ENCODE measurements at places on chromosomes 6 and 20.

DNA sequence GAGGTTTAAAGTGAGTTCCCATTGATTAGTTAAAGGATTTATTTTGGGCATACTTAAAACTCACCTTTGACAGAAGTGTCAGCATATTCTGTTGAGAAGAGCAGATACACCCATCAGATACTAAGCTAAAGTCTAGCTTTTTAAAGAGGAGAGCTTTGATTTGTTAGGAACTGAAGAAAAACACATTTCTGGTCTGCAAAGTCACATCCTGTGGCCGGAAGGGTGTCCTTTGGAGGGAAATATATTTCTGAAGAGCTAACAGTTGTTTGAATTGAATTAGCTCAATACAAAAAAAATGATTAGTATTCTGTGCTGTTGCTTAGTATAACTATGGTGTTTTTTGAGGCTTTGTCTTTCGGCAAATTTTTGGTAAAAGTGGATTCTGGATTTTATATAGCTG, 302.7 kb downstream of the RFPL4B start:
- H3K36me3 ChIP-seq, result no peaks in the 10 kb centered on the region
- no peak overlapping the region for H3K4me3 ChIP-seq
- no peak for DNase-seq
- peaks cover 2% of the 10 kb centered on the region for H3K4me1 ChIP-seq
- H3K27ac ChIP-seq, result no peak overlapping the region

GRCh38 chr20:4550740-4551139, 171.0 kb upstream of the PRND start:
- DNase-seq, result no peak
- H3K4me1 ChIP-seq, result no peaks in the 10 kb centered on the region
- no peaks in the 10 kb centered on the region for H3K36me3 ChIP-seq

GRCh38 chr20:40584130-40584809, 104.8 kb downstream of the MAFB start:
- no peak overlapping the region for H3K4me3 ChIP-seq
- DNase-seq, result peak; percentile 16
- H3K27me3 ChIP-seq, result no peaks in the 10 kb centered on the region

- no peaks in the 10 kb centered on the region for H3K27me3 ChIP-seq
- no peaks in the 10 kb centered on the region for H3K36me3 ChIP-seq
- DNase-seq, result no peak
- no peaks in the 10 kb centered on the region for H3K4me1 ChIP-seq
- H3K4me3 ChIP-seq, result no peak overlapping the region
Observed at GRCh38 chr6:21182589-21182988, 411.0 kb upstream of the SOX4 start.

- no peak for DNase-seq
- H3K4me1 ChIP-seq, result no peaks in the 10 kb centered on the region
- no peak overlapping the region for H3K27ac ChIP-seq
- H3K4me3 ChIP-seq, result no peak overlapping the region
Observed at GRCh38 chr6:95127261-95127660, 450.1 kb upstream of the MANEA start.

- DNase-seq, result no peak
- no peaks in the 10 kb centered on the region for H3K36me3 ChIP-seq
- no peak overlapping the region for H3K4me3 ChIP-seq
- H3K27ac ChIP-seq, result no peak overlapping the region
Observed at GRCh38 chr6:141033101-141033500, 1099.6 kb upstream of the GJE1 start.

DNA sequence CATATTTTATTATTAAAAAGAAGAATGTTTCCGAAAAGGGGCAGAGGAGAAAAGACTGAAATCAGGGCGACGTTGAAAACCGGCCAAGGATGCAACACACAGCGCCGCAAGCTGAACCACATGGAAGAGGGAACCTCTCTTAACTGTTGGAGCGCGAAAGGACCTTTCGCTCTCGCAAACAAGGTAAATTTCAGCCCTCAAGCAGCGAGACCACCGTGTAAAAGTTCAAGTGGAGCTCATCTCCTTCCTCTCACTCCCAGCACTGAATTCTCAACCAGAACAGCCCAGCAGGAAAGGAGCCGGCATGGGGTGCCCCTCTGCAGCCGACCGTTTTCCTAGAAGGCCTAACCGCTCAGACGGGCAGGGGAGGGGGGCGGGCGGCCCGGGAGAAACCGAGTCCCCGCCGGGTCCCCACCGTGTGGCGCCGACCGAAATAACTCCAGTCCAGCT, 621 bp downstream of the GPR63 start:
- peak overlapping the region; percentile 47 for H3K4me3 ChIP-seq
- no peak overlapping the region for H3K27ac ChIP-seq
- H3K36me3 ChIP-seq, result no peaks in the 10 kb centered on the region

DNA sequence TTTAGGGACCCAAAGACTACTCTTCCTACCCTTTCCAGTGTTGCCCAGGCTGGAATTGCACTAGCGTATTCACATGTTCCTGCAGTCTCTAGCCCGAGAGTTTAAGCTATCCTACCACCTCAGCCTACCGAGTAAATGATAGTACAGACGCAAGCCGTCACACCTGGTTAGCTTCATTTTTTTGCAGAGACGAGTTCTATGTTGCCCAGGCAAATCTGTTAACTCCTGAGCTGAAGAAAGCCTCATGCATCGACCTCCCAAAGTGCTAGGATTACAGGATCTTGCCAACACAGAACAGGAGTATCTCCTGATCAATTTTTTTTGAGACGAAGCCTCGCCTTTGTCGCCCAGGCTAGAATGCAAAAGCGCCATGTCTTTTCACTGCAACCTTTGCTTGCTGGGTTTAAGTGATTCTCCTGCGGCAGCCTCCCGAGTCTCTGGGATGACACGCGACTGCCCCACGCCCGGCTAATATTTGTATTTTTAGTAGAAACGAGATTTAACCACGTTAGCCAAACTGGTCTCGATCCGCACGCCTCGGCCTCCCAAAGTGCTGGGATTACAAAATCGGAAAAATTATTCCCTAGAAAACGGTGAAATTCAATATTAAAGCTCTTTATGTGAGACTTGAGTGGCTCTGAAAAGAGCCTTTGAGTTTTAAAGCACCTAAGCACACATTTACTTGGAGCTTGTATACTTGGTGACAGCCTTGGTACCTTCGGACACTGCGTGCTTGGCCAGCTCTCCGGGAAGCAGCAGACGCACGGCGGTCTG, 128.5 kb downstream of the HFE start:
- H3K4me1 ChIP-seq, result peaks cover 6% of the 10 kb centered on the region
- H3K27me3 ChIP-seq, result no peaks in the 10 kb centered on the region
- no peaks in the 10 kb centered on the region for H3K36me3 ChIP-seq
- H3K4me3 ChIP-seq, result peak overlapping the region; percentile 37

- no peaks in the 10 kb centered on the region for H3K36me3 ChIP-seq
- DNase-seq, result no peak
- no peaks in the 10 kb centered on the region for H3K27me3 ChIP-seq
- no peak within 1 kb of the TSS for H3K27ac ChIP-seq
- H3K4me3 ChIP-seq, result no peak within 1 kb of the TSS
Observed at GRCh38 chr6:24935366-24936152, at the start of gene RIPOR2. TSS of gene RIPOR2 (minus strand) at chr6:24935960. CDS start at chr6:24935898, 62 bp downstream.

DNA sequence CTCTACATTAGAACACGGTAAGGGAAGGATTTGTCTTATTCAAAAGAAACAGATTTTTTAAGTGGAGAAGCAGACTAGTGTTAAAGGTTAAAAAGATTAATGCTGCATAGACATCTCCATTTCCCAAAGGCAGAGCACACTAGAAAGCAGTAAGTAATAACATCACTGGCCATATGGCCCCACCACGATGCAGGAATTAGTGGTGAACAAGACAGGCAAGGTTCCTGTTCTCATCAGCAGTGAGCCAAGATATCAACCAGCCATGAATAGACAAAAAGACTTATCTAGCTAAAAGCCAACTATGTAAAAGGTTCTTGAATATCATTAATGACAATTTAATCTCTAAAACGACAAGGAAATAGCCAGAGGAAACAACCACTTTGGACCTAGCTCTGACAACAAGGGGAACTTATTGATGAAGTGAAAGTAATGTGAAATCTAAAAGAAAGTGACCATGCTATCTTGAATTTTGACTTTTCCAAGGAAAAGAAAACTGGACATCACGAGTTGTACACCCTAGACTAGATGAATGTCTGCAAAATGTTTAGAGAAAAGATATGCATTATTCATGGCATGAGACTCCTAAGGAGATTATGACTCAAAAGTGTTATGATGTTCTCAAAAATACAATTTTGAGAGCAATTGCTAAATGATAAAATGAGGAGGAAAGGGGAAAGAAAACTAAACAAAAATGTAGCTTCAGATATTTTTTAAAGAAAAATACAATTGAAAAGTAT, 157.9 kb upstream of the STXBP5 start:
- H3K4me1 ChIP-seq, result no peaks in the 10 kb centered on the region
- H3K4me3 ChIP-seq, result no peak overlapping the region
- no peaks in the 10 kb centered on the region for H3K36me3 ChIP-seq
- no peaks in the 10 kb centered on the region for H3K27me3 ChIP-seq
- no peak for DNase-seq

DNA sequence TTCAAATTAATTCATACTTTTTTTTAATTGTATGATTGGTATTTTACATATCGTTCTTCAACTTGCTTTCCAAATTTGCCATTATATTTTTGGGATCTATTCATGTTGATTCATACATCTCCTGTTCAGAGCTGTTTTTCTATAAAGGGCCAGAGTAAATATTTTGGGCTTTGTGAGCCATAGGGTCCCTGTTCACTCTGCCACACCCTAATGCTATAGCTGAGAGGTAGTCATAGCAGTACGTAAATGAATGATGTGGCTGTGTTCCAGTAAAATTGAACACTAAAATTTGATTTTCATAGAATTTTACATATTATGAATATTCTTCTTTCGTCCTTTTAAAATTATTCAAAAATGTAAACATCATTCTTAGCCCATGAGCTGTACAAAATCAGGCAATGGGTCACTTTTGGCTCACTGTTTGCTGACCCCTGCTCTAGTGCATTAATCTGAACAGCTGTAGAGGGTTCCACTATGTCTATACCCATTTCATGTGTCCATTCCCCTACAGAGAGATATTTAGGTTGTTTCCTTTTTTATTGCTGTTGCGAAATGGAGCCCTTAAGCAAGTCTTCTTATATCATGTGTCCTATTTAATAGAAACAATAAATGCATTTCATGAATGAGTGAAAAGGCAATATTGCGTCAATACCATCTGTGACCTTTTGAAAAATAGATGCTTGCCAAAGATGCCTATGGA, 136.4 kb upstream of the SALL4 start:
- no peak overlapping the region for H3K4me3 ChIP-seq
- H3K27me3 ChIP-seq, result no peaks in the 10 kb centered on the region
- H3K36me3 ChIP-seq, result no peaks in the 10 kb centered on the region
- H3K27ac ChIP-seq, result no peak overlapping the region
- no peaks in the 10 kb centered on the region for H3K4me1 ChIP-seq

- no peaks in the 10 kb centered on the region for H3K27me3 ChIP-seq
- no peak overlapping the region for H3K27ac ChIP-seq
- H3K36me3 ChIP-seq, result no peaks in the 10 kb centered on the region
- no peak for DNase-seq
- no peaks in the 10 kb centered on the region for H3K4me1 ChIP-seq
Observed at GRCh38 chr6:166798652-166799051, 157.7 kb downstream of the RNASET2 start.

- no peaks in the 10 kb centered on the region for H3K4me1 ChIP-seq
- H3K27me3 ChIP-seq, result no peaks in the 10 kb centered on the region
- no peaks in the 10 kb centered on the region for H3K36me3 ChIP-seq
- H3K27ac ChIP-seq, result no peak overlapping the region
Observed at GRCh38 chr6:48101290-48101689, 9.7 kb downstream of the PTCHD4 start.

GRCh38 chr6:45483021-45483420, 105.3 kb upstream of the SUPT3H start:
- H3K27ac ChIP-seq, result no peak overlapping the region
- no peaks in the 10 kb centered on the region for H3K27me3 ChIP-seq
- no peaks in the 10 kb centered on the region for H3K36me3 ChIP-seq
- H3K4me3 ChIP-seq, result no peak overlapping the region

- H3K27me3 ChIP-seq, result no peaks in the 10 kb centered on the region
- no peak overlapping the region for H3K4me3 ChIP-seq
- no peak overlapping the region for H3K27ac ChIP-seq
- H3K4me1 ChIP-seq, result no peaks in the 10 kb centered on the region
- DNase-seq, result no peak
- no peaks in the 10 kb centered on the region for H3K36me3 ChIP-seq
Observed at GRCh38 chr6:13920552-13920951, 4.2 kb upstream of the RNF182 start.

DNA sequence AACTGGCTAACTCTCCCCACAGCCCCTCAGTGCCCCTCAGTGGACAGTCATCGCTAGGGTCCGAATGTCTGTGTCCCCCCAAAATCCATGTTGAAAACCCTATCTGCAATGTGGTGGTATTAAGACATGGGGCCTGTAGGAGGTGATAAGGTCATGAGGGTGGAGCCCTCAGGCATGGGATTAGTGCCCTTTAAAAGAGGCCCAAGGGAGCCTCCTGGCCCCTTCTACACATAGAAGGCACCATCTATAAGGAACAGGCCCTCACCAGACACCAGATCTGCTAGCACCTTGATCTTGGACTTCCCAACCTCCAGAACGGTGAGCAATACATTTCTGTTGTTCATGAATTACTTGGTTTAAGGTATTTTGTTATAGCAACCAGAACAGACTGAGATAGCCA, 6.7 kb upstream of the TRAF3IP2 start:
- no peak overlapping the region for H3K4me3 ChIP-seq
- DNase-seq, result no peak
- H3K27ac ChIP-seq, result no peak overlapping the region
- no peaks in the 10 kb centered on the region for H3K36me3 ChIP-seq
- H3K27me3 ChIP-seq, result no peaks in the 10 kb centered on the region

GRCh38 chr6:90135667-90136066, 161.0 kb downstream of the BACH2 start:
- H3K27me3 ChIP-seq, result no peaks in the 10 kb centered on the region
- H3K4me1 ChIP-seq, result no peaks in the 10 kb centered on the region

GRCh38 chr20:36663031-36663430, 17.0 kb upstream of the SLA2 start:
- no peaks in the 10 kb centered on the region for H3K4me1 ChIP-seq
- H3K27ac ChIP-seq, result no peak overlapping the region
- H3K4me3 ChIP-seq, result no peak overlapping the region

GRCh38 chr20:44683263-44684046, 31.7 kb upstream of the CCN5 start:
- H3K4me1 ChIP-seq, result peaks cover 2% of the 10 kb centered on the region
- H3K27me3 ChIP-seq, result no peaks in the 10 kb centered on the region
- H3K36me3 ChIP-seq, result no peaks in the 10 kb centered on the region
- H3K27ac ChIP-seq, result no peak overlapping the region

DNA sequence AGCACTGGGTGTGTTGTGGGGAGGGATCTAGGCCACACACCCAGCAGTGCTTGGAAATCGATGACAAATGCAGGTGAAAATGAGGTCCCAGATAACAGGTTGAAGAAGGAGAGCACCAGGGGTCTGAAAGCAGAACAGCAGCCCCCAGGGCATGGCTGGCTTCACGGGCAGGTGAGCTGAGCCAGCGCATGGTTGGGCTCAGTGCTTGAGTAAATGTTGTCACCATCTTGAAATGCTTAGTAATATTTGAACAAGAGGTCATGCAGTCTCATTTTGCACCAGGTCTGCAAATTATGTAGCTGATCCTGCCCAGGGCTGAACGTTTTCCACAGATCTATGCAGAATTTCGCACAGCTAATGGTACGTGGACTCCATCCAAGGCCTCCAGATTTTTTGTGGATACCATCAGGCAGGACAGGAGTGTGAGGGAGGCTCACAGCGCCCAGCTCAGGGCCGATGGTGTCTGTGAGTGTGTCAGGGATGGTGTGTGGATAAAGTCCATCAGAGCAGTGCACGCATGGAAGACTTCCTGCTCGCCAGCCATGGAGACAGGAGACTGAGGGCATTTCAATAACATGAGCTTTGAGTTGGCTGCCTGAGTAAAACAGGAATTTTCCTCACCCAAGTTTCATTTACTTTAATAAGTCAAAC, 53.1 kb upstream of the SNX9 start:
- H3K4me3 ChIP-seq, result no peak overlapping the region
- no peaks in the 10 kb centered on the region for H3K27me3 ChIP-seq
- no peaks in the 10 kb centered on the region for H3K36me3 ChIP-seq
- no peak for DNase-seq
